ENCODE measurements at places on chromosomes 7 and 10.
A peak's percentile ranks its signal among the peaks of the same experiment; 100 is the strongest.

DNA sequence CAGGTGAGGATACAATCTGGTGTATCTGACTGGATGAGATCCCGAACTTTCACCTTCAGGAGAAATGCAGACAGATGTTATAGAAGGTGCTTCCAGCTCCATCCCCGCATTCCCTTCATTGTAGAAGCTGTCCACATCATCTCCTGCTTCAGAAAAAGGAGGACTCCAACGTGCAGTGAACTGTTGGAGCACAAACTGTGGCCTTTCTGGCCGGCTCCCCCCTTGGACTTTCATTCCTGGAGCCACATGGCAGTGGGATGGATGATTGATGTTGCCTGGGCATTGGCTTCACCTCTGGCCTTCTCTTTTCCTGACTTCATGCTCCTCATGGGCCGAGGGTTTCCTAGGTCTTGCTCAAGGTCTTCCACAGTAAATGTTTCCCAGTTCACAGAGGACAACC, 29.6 kb upstream of the ZNF273 start:
- DNase-seq, result no peak
- H3K27me3 ChIP-seq, result peaks cover 3% of the 10 kb centered on the region

DNA sequence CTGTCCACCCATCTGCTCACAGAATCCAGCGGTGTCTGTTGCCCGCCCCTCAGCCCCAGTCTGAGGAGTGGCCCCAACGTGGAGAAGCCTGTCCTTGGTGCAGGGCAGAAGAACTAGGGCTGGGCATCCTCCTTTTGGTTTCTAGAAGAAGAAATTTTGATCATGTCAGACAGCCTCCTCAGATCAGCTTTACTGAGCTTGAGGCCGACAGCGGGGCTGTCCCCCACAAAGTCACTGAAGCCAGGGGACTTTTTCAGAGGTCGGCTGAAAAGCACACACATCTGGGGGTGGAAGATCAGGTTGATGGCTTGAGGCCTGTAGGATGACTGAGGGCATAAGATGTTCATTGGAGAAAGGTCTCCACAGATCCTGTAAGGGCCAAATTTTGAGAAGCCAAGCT, 767.9 kb downstream of the GRID1 start:
- H3K4me1 ChIP-seq, result no peaks in the 10 kb centered on the region
- no peaks in the 10 kb centered on the region for H3K27me3 ChIP-seq
- no peak for DNase-seq
- H3K36me3 ChIP-seq, result no peaks in the 10 kb centered on the region

- DNase-seq, result no peak
- peaks cover 4% of the 10 kb centered on the region for H3K27me3 ChIP-seq
- peaks cover 14% of the 10 kb centered on the region for H3K4me1 ChIP-seq
- peaks cover 34% of the 10 kb centered on the region for H3K36me3 ChIP-seq
These were observed 5.0 kb downstream of the SPRN start for GRCh38 chr10:133419211-133419950.

DNA sequence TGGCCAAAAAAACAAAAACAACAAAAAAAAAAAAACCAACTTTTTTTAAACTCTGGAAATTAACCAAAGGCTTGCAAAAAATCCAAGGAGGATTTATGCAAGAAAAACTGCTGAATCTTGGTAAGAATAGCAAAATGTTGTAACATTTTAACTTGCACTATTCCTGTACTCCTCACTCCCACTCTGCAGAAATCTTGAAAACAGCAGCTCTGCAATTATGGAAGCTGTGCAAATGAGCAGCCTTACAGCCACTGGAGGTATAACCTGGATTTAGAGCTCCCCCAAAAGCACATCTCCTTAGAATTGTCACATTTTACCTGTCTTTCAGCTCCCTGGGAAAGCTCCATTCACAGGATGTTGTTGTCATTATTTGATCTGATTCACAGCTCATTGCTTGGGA, 41.8 kb upstream of the LRGUK start:
- H3K27me3 ChIP-seq, result no peaks in the 10 kb centered on the region
- no peak for DNase-seq
- no peaks in the 10 kb centered on the region for H3K4me1 ChIP-seq
- no peaks in the 10 kb centered on the region for H3K36me3 ChIP-seq
- H3K4me3 ChIP-seq, result no peak overlapping the region

- H3K36me3 ChIP-seq, result peaks cover 2% of the 10 kb centered on the region
- no peak overlapping the region for H3K27ac ChIP-seq
- peak; percentile 18 for DNase-seq
- H3K4me3 ChIP-seq, result no peak overlapping the region
These were observed 15.5 kb downstream of the ENTPD7 start for GRCh38 chr10:99674762-99675161.

- no peaks in the 10 kb centered on the region for H3K36me3 ChIP-seq
- DNase-seq, result no peak
- H3K27me3 ChIP-seq, result no peaks in the 10 kb centered on the region
- H3K4me1 ChIP-seq, result no peaks in the 10 kb centered on the region
These were observed 322.5 kb downstream of the PTPRN2 start for GRCh38 chr7:158264881-158265742.

- no peak for DNase-seq
- H3K36me3 ChIP-seq, result no peaks in the 10 kb centered on the region
- H3K4me3 ChIP-seq, result peak overlapping the region; percentile 75
- H3K27me3 ChIP-seq, result no peaks in the 10 kb centered on the region
These were observed 763 bp upstream of the RALA start for GRCh38 chr7:39622609-39623008.

GRCh38 chr7:56105508-56105907, 768 bp downstream of the CHCHD2 start:
- peak; percentile 74 for DNase-seq
- H3K4me3 ChIP-seq, result peak overlapping the region; percentile 81
- H3K27ac ChIP-seq, result peak overlapping the region; percentile 94

- no peaks in the 10 kb centered on the region for H3K27me3 ChIP-seq
- no peak overlapping the region for H3K4me3 ChIP-seq
- H3K36me3 ChIP-seq, result no peaks in the 10 kb centered on the region
- no peaks in the 10 kb centered on the region for H3K4me1 ChIP-seq
- peak; percentile 69 for DNase-seq
- peak overlapping the region; percentile 24 for H3K27ac ChIP-seq
These were observed 578.1 kb upstream of the FZD8 start for GRCh38 chr10:36220151-36220550.

DNA sequence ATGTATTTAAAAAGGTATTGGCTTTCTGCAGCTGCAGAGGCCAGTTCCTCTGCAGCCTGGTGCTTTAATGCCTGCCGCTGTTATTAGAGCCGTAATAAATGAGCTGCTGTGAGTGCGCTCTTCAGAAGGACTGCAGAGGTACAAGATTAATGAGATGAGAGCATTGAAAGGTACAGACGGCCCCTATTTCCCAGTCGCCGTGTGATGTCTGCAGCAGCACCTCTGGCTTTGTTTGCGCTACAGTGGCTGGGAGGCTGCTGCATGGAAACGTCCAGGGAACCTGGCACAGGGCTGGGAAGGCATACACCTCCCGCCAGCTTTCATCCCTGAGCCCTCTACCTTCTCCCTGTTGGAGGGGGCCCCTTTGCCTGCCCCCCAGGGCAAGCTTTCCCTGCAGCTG, 383.8 kb upstream of the ZMIZ1 start:
- no peak for DNase-seq
- H3K36me3 ChIP-seq, result no peaks in the 10 kb centered on the region
- peaks cover 6% of the 10 kb centered on the region for H3K27me3 ChIP-seq
- no peak overlapping the region for H3K27ac ChIP-seq

GRCh38 chr7:133985300-133985699, 141.8 kb upstream of the LRGUK start:
- DNase-seq, result no peak
- H3K27ac ChIP-seq, result no peak overlapping the region
- no peaks in the 10 kb centered on the region for H3K4me1 ChIP-seq
- H3K36me3 ChIP-seq, result no peaks in the 10 kb centered on the region
- no peaks in the 10 kb centered on the region for H3K27me3 ChIP-seq
- no peak overlapping the region for H3K4me3 ChIP-seq

DNA sequence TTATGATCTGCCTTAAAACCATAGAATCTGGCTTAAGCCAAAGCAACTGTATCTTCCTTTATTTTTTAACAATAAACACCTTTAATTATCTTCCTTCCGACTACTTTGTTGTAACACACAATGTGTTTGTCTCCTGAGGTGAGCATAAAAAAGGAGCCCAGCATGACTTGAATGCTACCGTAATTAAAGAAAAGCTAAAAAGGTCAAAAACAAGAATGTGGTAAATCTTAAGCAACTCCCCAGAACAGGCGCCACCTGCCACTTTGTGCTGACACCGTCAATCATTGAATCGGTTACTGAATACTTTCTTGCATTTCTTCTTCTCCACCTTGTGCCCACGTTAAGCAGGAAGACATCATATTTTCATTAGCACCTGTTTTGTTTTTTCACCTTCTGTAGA, 569.9 kb upstream of the C7orf33 start:
- no peaks in the 10 kb centered on the region for H3K36me3 ChIP-seq
- no peaks in the 10 kb centered on the region for H3K4me1 ChIP-seq
- no peak overlapping the region for H3K27ac ChIP-seq
- H3K4me3 ChIP-seq, result no peak overlapping the region

DNA sequence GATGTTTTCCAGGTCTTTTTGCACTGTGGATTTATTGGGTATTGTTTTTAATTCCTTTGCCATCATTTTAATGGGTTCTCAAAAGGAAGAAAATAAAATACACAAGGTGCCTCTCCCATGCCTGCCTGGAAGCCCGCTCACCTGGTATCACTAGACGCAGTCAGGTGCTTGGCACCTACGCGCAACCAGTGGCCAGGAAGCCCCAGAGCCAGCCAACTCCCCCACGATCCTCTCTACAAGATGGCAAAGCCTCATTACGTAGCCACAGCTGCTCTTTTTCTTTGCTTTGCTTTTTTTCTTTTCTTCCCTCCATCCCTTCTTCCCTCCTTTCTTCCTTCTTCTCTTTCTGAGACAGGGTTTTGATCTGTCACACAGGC, 34.3 kb downstream of the BAIAP2L1 start:
- no peak for DNase-seq
- H3K4me3 ChIP-seq, result no peak overlapping the region
- H3K27me3 ChIP-seq, result no peaks in the 10 kb centered on the region
- peak overlapping the region; percentile 52 for H3K27ac ChIP-seq

DNA sequence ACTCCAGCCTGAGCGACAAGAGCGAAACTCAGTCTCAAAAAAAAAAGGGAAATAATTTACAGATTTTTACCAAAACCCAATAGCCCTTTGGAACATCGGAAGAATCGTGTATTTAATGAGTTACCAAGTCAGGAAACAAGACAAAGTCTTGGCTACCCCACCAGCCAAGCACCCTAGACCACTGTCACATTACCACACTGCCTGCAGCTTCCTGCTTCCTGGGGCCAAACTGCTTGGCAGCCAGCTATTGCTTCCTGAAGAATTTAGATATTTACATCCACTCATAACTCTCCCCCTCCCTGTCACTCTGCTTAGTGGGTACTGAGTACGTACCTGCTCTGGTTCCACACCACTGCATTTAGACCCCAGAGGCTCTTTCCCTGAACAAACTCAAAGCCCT, 14.1 kb upstream of the TNPO3 start:
- H3K27ac ChIP-seq, result no peak overlapping the region
- H3K4me1 ChIP-seq, result no peaks in the 10 kb centered on the region
- DNase-seq, result no peak
- H3K4me3 ChIP-seq, result no peak overlapping the region
- peaks cover 12% of the 10 kb centered on the region for H3K27me3 ChIP-seq

DNA sequence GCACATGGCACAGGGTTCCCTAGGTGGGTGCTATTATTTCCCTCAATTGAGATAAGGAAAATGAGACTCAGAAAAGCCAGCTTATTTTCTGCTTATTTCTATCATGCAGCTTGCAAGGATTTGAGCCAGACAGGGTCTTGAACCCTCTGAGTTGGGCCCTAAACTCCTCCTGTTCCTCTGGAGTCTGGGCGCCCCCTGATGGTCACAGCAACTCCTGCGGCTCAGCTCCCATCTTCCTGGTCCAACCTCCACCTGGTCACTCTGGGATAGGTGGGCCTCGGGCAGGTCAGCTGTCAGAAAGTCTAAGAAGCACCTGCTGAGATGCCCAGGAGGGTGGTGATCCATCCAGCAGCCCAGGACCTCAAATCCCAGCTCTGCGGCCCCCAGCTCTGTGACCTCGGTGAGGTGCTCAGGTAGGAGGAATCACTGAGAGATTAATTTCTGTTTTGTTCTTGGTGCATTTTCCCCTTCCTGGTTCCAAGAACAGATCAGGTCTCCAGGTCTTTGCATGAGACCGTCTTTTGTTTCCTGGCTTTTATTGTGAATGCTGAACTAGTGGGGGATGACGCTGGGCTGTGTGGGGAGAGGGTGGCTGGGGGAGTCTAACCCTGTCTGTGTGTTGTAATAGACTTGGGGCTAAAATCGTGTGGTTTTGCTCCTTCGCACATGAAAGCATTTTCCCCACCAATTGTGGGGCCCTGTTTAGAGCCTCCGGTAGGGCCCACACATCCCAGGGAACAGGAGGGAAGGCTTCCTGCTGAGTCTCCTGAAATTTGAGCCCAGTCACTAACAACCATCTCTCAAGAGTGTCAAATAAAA, 32.8 kb downstream of the TMEM130 start:
- H3K36me3 ChIP-seq, result no peaks in the 10 kb centered on the region
- DNase-seq, result no peak
- H3K27me3 ChIP-seq, result peaks cover 10% of the 10 kb centered on the region
- peaks cover 4% of the 10 kb centered on the region for H3K4me1 ChIP-seq

DNA sequence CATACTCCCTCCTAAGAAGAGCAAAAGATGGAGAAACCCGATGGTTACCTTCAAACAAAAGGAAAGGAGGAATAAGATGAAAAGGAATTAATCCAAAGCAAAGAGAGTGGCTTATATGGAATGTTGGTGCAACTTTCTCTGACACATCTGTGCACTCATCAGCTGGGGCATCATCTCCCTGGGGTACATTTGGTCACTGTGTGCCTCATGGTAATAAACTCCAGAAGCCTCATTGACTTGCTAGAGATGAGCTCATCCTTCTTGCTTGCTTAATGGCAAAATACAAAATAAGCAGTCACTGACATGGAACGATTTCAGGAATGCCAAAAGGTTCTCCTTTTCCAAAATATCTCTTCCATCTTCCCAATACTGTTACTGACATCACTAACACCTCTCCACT, 22.5 kb downstream of the CAV1 start:
- H3K4me3 ChIP-seq, result no peak overlapping the region
- no peaks in the 10 kb centered on the region for H3K27me3 ChIP-seq
- H3K27ac ChIP-seq, result no peak overlapping the region
- peaks cover 5% of the 10 kb centered on the region for H3K36me3 ChIP-seq
- no peaks in the 10 kb centered on the region for H3K4me1 ChIP-seq

GRCh38 chr7:379456-380138, 89.6 kb downstream of the FOXL3 start:
- H3K4me1 ChIP-seq, result peaks cover 32% of the 10 kb centered on the region
- DNase-seq, result peak; percentile 51
- no peaks in the 10 kb centered on the region for H3K36me3 ChIP-seq
- H3K4me3 ChIP-seq, result peak overlapping the region; percentile 29
- H3K27me3 ChIP-seq, result peaks cover 39% of the 10 kb centered on the region
- peak overlapping the region; percentile 62 for H3K27ac ChIP-seq

Data from muscle of leg (tissue), 16 donors.